ENCODE measurements at places on chromosomes 13 and 19. TPM values are rescaled to one million over a fixed set of nuclear protein-coding genes. Genes with fewer than 3 reads are reported as not detected.

The ZFR2 gene
- 20.4 TPM for total RNA-seq

GRCh38 chr13:110445183-110445582 lies 116.3 kb downstream of the RAB20 start:
- no peak for DNase-seq

DNA sequence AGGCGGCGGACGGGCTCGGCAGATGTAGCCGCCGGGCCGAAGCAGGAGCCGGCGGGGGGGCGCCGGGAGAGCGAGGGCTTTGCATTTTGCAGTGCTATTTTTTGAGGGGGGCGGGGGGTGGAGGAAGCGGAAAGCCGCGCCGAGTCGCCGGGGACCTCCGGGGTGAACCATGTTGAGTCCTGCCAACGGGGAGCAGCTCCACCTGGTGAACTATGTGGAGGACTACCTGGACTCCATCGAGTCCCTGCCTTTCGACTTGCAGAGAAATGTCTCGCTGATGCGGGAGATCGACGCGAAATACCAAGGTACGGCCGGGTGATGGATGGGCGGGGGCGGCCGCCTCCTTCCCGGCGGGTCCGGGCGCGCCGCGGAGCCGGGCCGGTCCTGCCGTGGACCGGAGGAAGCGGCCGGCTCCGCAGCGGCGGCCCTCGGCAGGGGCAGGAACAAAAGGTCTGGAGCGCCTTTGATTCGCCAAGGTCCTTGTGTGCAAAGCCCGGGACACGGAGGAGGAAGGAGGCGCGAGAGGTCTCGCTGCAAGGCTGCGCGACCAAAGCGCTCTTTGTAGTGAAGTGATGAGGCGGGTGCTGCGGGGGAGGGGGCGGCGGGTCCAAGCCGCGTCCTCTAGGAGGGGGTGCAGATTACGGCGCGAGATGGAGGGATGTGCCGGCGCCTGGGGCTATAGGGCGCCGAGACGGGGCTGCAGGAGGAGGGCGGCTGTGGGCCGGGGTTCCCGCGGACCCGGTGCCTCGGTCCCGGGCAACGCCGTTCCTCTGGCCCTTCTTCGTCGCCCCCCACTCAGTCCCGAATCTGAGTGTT lies 689 bp downstream of the ING1 start:
- DNase-seq, result peak; percentile 74

The LGALS7B gene
- total RNA-seq, result not detected

All from neural progenitor cell (in vitro differentiated cells).